ENCODE measurements at places on chromosomes 5 and 9.

DNA sequence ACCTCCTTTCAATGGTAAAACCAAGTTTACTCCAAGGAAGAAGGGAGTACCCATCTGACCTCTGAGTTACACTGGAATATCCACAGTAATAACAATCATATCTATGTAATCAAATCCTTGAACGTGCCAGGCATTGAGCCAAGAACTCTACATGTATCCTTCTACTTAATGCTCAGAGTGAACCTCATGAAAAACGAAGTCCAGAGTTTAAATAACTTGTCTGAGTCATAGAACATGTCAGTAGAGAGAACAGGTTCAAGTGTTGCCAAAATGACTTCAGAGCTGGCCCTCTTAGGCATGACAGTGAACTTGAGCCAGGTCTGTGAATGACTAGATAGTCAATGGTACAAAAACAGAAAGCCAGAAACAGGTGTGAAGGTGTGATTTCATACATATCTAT is 164.1 kb upstream of the ZNF618 start:
- peak; percentile 73 for DNase-seq

- DNase-seq = peak; percentile 97
Measured at GRCh38 chr5:91384671-91385430, 1.7 kb upstream of the ARRDC3 start.

DNA sequence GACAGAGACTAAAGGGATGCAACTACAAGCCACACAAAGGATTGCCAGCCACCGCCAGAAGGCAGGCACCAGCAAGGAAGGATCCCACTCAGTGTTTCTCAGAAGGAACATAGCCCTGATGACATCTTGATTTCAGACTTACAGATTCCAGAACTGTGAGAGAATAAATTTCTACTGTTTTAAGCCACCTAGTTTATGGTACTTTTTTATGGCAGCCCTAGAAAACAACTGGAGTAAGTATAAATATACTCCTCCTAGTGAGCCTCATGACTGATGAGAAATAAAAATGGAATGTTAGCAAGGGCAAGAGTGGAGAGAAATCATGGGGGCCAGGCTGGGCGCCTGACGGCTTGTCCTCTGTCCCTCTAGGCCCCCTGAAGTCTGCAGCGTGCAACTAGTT is 307.3 kb downstream of the PIK3R1 start:
- DNase-seq = peak; percentile 67

- DNase-seq = no peak
Measured at GRCh38 chr5:61268871-61269270, 63.2 kb upstream of the ZSWIM6 start.

DNA sequence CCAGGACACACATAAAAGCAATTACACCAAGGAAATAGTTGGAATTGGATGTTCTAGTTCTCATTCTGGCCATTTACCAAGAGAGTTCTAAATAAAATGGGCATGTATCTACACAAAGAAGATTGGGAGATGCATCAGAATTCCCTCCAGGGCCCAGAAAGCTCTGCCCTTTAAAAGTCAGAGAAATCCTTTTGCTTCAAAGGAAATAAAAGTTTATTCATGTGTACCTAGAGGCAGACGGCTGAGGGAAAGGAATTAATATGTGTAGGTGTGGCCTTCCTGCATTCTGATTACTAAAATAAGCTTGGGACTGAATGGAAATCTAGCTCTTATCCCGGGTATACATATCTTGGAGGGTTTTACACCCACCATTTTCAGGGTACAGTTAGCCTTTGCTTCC is 719.4 kb downstream of the SEMA5A start:
- no peak for DNase-seq

- peak; percentile 55 for DNase-seq
Measured at GRCh38 chr5:53063176-53063575, 46.4 kb downstream of the MOCS2 start.

DNA sequence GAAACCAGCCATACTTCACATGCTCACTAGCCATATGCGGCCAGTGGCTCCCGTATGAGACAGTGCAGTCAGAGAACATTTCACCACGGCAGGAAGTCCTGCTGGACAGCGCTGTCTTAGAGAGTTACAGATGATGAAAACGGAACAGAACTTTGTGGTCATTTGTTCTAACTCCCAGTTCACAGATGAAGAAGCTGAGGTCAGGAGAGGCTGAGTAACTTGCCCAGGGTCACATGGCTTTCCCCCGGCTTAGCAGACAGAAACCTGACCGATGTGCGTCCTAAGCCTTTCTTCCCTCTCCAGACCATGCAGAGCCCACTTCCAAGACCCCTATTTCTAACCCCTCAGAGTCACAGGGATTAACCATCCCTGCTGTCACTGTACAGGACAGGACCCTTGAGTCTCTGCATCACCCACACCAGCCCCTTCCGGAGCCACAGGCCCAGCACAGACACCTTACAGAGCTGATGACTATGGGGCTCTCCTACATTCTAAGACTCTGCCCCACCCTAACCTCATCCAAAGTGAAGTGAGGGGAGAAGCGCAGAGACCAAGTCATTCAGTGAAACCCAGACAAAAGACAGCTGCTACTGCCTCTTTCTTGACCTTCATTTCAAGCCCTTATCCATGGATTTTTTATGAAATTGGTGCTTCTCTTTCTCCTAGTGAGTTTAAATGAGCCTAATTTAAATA is 86.9 kb downstream of the PTPN3 start:
- DNase-seq = peak; percentile 34

DNA sequence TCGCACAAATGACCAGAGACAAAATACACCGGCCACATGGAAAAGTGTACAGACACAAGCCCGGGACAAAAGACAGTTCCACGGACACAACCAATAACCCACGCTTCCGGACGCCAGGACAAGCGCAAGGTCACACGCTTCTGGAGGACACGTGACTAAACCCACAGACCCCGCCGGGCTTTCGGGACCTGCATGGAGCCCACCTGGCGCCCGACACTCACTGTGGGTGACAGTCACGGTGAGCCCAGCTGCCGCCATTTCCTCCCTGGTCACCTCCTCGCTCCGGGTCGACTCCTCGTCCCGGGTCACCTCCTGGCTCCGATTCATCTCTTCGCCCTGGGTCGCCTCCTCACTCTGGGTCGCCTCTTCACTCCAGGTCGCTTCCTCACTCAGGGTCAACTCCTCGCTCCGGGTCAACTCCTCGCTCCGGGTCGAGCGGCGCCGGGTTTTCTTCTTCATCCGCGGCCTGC is 470 bp downstream of the BAG1 start:
- peak; percentile 10 for DNase-seq

DNA sequence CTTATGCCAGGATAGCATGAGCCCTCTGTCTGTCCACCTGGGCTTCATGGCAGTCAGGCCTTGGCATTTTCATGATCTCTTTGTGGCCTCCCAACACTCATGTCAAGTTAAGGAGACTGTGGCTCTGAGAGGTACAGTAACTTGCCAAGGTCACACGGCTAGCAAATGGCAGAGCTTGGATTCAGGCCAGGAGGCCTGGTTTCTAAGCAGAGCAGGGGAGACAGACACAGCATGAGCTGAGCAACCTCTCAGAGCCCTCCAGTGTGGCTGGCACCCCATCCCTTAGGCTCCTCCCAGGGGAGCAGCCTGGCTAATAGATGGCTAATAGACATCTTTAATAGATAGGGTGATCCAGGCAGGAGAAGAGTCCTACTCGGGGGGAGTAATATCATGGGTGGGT is 4.1 kb downstream of the SYNPO start:
- no peak for DNase-seq

GRCh38 chr5:132179405-132179804 is 48.2 kb downstream of the P4HA2 start:
- peak; percentile 16 for DNase-seq

DNA sequence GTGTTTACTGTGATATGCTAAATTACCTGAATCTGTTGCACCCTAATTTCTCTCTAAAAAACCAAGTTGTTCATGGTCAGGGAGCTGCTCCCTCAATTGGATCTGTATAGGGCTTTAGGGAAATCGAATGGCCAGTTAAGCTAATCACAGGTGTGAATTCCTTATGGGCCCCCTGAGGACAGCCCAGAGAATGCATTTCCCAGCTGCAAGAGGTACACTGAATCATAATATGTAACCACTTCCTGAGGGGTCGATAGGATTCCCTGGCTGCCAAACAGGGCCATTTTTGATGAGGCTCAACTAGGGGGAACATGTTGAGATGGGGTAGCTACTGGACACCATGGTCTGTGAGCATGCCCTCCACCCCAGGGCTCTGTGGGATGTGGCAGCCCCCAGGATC is 478.6 kb downstream of the CCDC171 start:
- DNase-seq = no peak

DNA sequence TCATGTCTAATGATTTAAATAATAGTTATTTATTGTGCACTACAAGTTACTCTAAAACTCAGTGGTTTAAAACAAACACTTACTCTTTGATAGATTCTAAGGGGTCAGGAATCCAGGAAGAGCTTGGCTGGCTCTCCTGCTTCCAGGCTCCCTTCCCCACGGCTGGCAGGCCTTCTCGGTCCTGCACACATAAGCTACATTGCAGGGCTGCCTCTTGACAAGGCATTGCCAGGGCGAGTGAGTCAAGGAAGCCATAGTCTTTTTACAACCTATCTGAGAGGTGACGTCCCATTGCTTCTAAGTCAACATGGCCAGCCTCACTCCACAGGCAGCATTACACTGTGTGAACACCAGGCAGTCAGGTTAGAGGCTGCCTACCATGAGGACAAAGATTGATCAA is 119.8 kb downstream of the AUH start:
- no peak for DNase-seq

DNA sequence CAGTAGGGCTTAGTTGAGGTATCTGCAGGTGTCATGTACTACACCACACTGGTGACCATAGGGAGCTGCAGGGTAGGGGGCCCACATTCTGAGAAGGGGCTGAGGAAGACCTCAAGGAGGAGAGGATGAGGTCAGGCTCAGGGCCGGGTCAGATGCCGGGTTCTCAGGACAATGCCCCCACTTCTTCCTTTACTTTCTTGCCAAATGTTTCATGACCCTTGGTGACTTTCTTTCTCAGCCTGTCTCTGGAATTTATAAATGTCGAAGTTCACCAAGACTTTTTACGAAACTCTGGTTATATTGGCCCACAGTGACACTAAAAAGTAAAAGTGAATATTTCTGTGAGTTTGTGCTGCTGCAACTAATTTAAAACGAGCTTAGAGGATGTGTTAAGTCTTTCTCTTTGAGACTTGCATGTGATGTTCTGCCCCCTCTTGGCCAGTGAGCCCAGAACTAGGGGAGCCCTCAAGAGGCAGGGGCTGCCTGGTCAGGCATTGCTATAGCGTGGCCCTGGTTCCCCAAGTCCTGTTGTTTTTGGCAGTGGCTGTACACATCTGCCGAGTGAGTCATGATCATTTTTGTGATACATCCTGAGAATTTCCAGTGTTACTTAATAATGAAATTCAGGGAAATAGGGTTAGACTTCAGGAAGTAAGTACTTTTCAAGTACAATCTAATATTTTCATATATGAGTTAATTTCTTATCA is 11.2 kb downstream of the ACO1 start:
- peak; percentile 98 for DNase-seq

GRCh38 chr5:132840896-132841295 is 10.4 kb upstream of the SHROOM1 start:
- DNase-seq = no peak

DNA sequence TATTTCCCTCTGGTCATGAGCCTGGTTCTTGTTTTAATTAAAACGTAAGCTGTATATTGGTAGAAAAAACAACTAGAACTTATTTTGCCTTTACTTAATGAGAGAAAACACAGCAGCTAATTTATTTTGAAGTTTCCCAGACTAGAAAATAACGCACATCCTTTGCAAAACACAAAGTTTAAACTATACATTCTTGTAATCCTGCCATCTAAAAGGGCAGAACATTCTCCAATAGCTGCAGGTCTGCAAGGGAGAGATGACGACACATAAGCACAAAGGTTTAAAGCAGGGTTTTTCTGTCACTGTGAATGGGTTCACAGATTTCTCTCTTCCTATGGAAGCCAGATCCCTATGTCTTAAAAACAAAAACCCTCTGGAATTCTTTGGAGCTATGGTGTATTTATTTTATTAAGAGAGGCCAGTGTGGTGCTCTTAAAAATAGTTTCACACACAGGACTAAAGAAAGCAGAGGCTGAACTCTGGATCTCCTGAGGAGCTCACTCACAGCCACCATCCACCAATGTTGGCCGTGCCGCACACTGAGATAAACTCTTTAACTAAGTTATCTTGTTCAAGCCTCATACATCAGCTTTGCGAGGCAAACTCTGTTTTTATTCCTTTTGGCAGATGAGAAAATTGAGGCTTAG is 82.4 kb downstream of the SNCAIP start:
- peak; percentile 30 for DNase-seq

DNA sequence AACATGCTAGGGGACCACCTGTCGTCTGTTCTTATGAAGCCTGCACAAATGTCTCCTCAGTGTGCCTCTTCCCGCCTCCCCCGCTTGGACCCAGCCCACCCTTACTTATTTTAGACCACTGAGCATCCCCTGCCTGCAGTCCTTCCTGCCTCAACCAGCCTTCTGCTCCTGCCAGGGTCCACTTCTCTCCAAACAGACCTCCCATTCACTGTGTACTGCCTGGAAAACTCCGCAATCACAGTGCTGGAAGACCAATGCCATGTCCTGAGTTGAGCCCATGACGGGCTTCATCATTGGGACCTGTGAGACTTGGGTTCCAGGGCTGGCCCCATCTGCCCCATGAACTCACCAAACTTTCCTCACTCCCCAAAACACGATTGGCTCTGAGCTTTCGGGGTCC is 309.4 kb downstream of the IRX1 start:
- DNase-seq = no peak

DNA sequence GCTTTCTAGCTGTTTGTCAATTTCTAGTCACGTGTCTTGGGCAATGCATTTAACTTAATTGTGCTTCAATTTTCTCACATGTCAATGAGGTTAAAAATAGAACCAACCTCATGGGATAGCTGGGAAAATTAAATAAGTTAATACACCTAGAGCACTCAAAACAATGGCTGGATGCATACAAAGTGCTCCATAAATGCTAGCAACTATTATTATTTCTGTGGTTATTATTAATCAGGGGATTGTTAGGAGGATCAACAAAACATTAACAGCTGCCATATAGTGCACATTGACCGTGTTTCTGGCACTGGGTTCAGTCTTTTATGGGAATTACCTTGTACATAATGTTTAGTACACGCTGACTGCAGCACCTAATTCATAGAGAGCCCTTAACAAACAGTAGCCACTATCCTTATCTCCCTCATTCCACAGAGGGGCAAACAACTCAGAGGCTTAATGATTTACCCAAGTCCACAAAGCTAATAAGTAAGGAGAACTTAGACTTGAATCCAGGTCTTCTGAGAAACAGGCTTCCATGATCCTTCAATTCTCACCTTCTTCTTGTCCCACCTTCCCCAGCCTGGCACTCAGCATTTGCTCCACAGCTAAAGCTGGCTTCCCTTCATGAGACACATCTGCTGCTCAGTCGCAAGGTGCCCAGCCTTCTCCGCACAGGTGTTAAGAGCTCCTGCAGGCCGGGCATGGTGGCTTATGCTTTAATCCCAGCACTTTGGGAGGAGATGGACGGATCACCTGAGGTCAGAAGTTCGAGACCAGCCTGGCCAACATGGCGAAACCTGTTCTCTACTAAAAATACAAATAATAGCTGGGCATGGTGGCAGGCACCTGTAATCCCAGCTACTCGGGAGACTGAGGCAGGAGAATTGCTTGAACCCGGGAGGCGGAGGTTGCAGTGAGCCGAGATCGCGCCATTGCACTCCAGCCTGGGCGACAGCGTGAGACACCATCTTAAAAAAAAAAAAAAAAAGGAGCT is 137.4 kb upstream of the ABCA1 start:
- DNase-seq = no peak

GRCh38 chr5:80793354-80793753 is 138.6 kb upstream of the DHFR start:
- no peak for DNase-seq

GRCh38 chr5:93421987-93422401 is 159.0 kb downstream of the NR2F1-AS1 start:
- no peak for DNase-seq

All from choroid plexus epithelial cell (primary cell).